ENCODE measurements at places on chromosomes 3 and 15.

- DNase-seq: no peak
Observed at GRCh38 chr3:49916686-49917085, 12.9 kb downstream of the MON1A start.

DNA sequence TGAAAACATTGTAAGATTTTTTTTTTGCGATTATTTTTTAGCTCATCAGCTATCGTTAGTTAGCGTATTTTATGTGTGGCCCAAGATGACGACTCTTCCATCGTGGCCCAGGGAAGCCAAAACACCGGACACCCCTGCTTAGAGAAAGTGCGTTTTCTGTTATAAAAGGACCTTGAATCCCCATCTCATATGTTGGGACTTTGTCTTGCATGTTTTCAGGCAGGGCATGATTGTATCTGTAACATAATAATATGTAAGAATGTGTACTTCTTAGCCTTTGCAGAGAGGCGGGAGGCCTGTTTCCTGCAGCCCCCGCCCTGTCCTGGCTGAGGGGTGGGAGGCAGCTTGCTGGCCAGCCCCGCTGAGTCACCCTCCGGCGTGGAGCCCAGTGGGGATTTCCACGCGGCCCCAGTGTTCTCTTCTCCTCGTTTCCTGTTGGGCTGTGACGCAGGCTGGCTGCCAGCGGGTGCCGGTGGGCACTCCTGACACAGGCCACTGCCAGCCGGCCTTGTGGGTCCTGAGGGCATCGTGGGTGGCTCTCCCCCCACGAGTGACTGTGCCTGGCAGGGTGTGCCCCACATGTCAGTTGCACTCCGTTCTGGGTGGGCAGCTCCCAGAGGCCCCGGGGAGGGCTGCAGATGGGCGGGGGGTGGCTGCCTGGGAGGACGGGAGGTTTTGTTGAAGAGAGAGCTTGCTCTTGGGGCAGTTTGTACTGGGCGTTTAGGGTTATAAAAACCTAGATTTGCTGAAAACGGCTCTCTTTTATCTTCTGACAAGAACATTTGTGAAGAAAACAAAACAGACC is 55.6 kb downstream of the SMAD3 start:
- peak; percentile 70 for DNase-seq

- no peak for DNase-seq
Observed at GRCh38 chr3:160904691-160905090, 148.7 kb downstream of the PPM1L start.

GRCh38 chr3:15206662-15207576 is 873 bp downstream of the CAPN7 start:
- DNase-seq: no peak

DNA sequence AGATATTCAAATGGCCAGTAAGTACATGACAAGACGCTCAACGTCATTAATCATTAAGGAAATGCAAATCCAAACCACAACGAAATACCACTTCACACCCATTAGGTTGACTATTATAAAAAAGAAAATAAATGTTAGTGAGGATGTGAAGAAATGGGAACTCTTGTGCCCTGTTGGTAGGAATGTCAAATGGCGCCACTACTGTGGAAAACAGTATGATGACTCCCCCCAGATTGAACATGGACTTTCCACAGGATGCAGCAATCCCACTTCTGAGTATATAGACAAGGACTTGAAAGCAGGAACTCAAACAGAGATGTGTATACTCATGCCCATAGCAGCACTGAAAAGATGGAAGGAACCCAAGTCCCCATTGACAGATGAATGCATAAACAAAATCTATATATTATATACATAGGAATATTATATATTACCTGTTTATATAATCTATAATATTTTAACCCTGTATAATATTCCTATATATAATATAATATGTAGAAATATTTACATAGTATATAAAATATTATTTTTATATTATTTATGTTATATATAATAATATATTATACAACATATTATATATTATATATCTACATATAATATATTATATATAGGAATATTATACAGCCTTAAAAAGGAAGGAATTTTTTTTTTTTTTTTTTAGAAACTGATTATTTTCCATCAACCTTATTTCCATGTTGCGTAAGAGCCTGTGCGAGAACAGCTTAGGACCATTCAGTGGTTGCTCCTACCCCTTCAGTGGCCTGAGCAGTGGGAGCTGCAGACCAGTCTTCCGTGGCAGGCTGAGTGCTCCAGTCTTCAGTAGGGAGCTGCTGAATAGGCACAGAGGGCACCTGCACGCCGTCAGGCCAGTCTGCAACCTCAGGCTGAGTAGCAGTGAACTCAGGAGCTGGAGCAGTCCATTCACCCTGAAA is 17.6 kb upstream of the PIGZ start:
- no peak for DNase-seq

DNA sequence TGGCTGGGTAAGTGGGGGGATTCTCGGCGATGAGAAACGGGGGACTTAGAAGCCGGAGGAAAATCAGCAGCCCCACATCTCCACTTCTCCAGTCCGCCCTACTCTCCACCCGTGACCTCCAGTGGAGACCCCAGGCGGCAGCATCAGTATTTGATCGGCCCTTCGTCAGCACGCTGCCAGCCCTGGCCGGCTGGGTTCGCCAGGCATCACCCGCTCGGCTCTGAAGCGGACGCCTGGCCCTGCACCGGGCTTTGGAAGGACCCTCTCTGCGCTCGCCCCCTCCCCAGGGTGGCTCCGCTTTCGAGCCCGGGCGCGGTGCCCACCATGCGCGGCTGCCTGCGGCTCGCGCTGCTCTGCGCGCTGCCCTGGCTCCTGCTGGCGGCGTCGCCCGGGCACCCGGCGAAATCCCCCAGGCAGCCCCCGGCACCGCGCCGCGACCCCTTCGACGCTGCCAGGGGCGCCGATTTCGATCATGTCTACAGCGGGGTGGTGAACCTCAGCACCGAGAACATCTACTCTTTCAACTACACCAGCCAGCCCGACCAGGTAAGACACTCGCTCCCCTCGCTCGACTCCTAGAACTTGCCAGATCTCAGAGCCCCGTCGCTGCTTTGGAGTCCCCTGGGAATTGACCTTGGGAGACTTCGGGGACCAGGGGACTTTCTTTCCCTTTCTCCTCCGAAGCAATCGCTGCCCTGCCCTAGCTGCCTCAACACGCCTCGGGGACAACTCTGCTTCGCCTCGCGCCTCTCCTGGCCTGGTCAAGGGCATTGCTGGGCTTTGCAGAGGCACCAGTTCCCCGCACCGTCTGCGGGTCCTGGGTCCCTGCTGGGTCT is 561 bp downstream of the SIDT1 start:
- DNase-seq: peak; percentile 39

DNA sequence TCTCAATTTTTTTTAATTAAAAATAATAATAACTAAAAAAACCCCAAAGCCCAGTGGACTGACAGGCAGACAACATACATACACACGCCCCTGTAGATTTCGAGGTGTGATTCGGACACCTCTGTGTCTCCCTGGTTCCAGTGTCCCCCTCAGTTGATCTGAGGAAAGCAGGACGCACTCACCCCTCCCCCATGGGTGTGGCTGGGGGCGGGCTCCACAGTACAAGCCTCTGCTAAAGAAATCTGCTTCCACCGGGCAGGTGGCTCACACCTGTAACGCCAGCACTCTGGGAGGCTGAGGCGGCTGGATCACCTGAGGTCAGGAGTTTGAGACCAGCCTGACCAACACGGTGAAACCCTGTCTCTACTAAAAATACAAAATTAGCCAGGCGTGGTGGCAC is 33.8 kb upstream of the BLM start:
- no peak for DNase-seq

DNA sequence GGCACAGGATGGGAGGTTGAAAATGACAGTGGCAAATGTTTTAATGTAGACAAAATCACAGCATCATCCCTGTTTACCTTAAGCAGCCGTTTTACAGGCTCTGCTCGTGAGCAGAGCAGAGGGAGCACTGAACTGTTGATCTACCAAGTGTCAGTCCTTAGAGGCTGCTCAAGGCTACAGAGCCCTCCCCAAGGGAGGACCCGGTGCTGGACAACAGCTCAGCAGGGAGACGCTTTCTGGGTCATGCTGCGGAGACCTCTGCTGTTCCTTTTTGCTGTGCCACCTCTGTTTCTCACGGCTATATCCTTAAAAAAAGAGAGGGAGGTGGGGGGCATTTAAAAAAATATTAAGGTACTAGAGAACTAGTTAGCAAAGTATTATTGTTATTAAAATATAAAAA is 400.2 kb downstream of the GABRB3 start:
- no peak for DNase-seq

GRCh38 chr3:188584958-188585689 is 431.2 kb downstream of the LPP start:
- DNase-seq: no peak

- peak; percentile 35 for DNase-seq
Observed at GRCh38 chr3:24088782-24089181, 143.7 kb downstream of the NR1D2 start.

- DNase-seq: no peak
Observed at GRCh38 chr15:75235760-75236729, 22.1 kb upstream of the GOLGA6C start.

- DNase-seq: no peak
Observed at GRCh38 chr15:76360416-76360815, 23.8 kb downstream of the ISL2 start.

- no peak for DNase-seq
Observed at GRCh38 chr3:87949879-87950208, 109.0 kb downstream of the CGGBP1 start.

DNA sequence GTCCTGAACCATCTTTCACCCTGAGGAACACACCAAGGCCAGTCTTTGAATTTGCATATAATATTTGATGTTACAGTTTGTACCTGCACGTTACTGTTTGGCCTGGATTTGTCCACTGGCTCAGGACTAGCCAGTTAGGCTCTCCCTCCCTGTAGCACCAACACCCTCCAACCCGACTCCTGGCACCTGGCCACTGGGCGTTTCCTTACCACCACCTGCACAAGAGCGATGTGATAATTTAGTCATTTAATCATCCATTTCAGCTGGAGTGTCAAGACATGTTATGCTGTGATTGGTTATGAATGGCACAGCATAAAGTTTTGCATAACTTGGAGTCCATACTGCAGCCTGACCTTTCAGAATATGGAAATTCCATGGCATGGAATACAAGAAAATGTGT is 242.4 kb downstream of the KCNMB2 start:
- DNase-seq: peak; percentile 35

GRCh38 chr3:130892759-130893375 is 1.0 kb upstream of the ATP2C1 start:
- DNase-seq: peak; percentile 87

GRCh38 chr3:150472421-150472820 is 64.3 kb downstream of the TSC22D2 start:
- DNase-seq: no peak

GRCh38 chr3:196486263-196486662 is 17.3 kb downstream of the RNF168 start:
- no peak for DNase-seq

DNA sequence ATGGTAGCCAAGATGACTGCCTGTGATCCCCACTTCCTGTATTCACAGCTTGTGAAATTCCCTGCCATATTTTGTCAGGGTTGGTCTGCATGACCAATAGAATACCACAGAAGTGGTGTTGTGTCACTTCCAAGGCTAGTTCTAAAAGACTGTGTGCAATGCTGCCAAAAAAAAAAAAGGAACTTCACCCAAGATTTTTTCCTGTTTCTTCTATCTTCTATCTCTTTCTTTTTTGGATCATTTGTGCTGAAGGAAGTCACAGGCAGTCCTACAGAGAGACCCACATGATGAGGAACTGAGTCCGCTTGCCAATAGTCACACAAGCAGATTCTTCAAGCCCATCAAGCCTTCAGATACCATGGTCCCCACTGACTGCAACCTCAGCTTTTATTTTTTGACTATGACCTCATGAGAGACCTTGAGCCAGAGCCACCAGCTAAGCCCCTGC is 18.1 kb upstream of the RAF1 start:
- no peak for DNase-seq

DNA sequence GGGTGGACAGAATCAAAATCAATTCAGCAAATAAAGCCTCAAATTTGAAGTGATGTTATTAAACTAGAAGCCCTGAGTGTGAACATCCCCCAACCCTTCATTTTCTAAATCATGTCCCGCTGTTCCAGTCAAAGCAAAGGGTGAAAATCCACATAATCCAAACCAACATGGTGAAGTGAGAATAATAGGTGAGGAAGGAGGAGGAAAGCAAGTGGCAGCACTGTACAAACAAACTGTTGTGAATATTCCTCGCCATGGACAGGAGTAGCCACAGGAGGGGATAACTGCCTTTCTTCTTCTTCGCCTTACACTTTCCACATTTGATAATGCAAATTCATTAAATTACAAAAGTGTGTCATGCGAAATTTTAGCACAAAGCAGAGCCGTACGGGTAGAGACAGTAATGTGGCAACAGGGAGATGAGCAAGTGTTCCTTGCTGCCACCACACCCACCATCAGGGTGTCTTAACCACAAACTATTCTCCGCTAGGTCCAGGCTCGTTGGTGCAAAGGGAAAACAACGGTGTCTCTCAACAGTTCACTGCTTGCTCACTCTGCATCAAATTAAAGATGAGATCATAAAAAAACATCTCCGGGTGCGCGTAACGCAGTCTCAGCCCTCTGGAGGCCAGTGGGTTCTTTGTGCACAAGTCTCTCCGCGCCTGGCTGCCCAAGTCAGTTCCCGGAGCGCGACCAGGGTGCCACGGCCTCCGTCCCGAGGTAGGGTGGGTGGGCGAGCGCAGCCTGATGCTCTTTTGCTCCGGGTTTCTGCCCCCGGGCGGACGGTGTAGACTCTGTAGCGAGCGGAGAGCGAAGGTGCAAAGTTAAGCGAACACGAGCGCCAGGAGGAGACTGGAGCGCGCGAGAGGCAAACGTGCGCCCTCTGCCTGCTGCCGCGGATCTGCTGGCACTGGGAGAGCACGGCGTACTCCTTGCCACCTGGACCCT is 6.7 kb downstream of the EPHA3 start:
- DNase-seq: peak; percentile 67

DNA sequence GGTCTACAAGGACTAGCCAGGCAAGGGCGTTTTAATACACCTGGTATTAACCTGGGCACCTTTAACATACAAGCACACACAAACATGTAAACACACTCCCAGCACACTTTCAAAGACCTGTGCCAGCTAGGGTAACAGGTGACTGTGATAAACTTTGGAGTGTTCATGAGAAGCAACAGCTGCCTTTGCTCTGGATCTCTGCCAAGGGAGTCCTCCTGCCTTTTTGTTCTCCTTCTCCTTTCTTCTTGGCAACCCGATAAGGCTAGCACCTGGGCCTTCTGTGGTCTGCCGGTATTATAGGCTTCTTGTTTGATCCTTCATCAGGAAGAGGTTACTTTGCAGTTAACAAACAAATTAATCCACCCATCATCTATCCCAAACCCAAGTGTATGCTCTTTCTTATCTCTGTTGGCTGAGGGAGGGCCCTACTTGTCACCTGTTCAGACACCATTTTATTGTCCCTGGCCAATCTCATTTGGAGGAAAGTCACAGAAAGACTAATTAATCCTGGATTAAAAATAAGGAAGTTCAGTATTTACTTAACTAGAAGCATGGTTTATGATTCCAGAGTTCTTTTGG is at the start of gene RETNLB:
Gene RETNLB, minus strand, starts transcription at position 7 of the 579 bp plus-strand sequence. CDS start 225 bp downstream, outside the sequence.
- DNase-seq: peak; percentile 92

Data from DMS53 (cell line).